GM12892 (cell line): ENCODE measurements at places on chromosomes 6 and 20.

GRCh38 chr20:57573242-57573641 lies 12.3 kb downstream of the PCK1 start:
- no peak for DNase-seq

DNA sequence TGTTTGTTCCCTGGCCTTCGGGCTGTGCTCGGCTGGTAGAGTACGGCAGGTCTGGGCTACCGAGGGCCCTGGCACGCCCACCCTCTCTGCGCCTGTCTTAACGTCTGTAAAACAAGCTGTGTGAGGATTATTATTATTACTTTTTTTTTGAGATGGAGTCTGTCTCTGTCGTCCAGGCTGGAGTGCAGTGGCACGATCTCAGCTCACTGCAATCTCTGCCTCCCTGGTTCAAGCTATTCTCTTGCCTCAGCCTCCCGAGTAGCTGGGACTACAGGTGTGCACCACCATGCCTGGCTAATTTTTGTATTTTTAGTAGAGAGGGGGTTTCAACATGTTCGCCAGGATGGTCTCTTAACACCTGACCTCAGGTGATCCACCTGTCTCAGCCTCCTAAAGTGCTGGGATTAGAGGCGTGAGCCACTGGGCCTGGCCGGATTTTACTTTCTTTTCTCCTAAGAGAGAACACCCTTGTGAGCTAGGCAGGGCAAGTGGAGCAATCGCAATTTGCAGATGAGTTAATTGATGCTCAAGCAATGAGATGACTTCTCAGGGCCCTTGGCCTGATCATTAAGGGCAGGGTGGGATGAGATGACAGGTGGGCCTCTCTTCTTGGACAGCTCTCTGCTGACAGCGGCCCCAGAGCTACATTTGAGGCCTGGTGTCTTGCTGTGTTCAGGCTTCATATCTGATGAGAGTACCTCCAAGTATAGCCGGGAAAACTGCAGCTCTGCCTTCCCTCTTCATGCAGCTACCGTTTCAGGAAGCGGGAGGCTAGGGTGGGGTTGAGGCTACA lies 859 bp upstream of the SMIM29 start:
- no peak for DNase-seq

GRCh38 chr20:59736366-59736765 lies 132.0 kb downstream of the PHACTR3 start:
- DNase-seq: no peak

DNA sequence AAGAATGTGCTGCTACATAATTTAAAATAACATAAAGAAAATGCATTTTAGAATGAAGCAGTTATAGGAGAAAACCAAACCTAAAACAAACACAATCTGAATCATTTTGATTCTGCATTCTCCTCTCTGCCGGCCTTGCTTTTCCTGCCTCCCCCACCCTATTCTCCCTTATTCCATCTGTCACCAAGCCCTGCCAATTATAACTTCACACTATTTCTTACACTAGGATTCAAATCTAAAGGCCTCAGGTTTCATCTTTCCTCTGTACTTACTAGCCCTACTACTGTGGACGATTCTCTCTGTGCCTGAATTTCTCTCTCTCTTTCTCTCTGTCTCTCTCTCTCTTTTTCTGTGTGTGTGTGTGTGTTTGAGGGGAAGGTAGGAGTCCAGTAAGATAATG lies 18.7 kb upstream of the PRIM2 start:
- DNase-seq: no peak

DNA sequence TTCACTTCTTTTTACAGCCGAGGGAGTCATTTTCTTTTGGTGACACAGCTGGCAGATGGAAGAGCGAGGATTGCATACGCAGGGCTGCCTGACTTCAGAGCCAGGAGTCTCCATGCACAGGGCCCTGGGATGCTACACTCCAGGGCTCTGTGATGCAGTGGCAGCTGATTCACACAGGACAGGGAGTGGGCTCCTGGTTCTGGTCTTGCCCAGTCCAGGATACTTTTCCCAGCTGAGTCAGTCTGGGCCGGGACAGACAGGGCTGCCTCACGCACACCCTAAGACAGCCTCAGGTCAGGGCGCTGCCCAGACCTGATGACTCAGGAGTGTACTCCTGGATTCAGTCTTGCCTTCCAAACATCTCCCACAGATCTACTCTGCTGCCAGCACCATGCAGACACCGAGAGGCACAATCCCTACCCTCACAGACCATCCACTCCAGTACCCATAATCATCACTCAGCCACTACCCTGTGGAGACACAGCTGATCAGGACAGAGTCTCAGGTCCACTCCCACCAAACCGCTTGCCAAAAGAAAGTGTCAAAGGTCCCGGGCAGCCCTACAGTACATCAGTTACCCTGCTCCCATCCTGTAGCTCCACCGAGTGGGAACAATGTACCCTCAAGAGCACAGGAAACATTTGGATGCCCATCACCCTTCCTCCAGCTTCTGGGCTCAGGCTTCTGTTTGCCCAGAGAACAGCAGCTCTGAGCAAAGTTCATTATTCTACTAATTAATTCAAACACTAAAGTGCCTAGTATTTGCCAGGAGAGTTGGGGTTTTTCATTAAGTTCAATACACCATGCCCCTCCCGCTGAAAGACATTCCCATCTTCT lies 11.5 kb downstream of the SDC4 start:
- DNase-seq: no peak

DNA sequence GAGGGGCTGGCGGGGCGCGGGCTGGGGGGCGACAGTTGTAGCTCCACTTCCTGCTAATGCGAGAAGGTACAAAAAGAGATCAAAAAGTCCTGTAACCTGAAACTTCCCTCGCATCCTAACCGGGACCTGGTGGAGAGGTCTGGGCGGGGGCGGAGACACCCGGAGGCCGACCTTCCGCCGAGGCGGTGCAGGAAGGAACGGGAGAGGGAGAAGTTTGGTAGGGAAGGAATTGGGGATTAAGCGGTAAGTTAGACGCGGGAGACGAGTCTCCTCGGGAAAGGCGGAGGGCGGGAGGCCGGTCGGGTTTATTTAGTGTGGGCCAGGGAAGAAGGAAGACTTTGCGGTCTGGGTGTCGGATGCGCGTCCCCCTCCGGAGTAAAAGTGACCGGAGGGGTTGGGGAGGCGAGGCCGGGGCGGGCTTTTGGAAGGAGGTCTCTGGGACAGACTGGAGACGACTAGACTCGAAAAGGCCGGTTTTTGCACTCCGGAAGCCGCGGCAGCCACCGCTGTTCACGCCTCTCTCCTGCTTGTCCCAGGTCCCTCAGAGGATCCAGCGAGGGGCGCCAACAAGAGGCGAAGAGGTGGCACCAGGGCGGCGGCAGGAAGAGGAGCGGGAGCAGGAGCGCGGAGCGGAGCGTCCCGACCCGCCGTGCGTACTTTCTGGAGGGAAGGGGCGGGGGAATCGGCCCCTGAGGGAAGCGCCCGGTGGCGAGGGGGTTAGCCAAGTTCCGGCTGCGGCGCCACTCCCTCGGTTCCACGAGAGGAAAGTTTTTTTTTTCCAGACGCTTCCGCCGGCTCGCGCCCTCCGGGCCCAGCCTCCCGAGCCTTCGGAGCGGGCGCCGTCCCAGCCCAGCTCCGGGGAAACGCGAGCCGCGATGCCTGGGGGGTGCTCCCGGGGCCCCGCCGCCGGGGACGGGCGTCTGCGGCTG lies 734 bp downstream of the TPBG start:
- DNase-seq: peak; percentile 13

- no peak for DNase-seq
These were observed 91.3 kb upstream of the HEY2 start for GRCh38 chr6:125658136-125658535.

GRCh38 chr6:139595183-139595582 lies 220.7 kb upstream of the CITED2 start:
- DNase-seq: no peak

DNA sequence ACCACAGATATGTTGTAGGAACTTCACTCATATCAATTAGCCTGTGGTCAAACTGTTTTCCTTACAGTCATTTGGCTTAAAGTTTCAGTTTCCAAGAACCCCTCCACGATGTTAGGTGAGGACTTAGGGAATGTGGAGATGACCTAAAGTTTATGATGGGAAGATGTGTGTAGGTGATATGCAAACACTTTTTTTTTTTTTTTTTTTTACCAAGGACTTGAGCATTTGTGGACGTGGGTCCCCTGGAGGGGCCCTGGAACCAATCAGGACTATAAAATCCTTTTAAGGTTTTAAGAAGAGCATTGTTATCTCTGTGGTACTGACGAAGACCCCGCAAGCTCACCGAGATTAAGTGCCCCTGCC lies 478 bp upstream of the MTHFD1L start:
- DNase-seq: no peak

GRCh38 chr20:52943185-52943841 lies 28.8 kb upstream of the TSHZ2 start:
- DNase-seq: no peak

DNA sequence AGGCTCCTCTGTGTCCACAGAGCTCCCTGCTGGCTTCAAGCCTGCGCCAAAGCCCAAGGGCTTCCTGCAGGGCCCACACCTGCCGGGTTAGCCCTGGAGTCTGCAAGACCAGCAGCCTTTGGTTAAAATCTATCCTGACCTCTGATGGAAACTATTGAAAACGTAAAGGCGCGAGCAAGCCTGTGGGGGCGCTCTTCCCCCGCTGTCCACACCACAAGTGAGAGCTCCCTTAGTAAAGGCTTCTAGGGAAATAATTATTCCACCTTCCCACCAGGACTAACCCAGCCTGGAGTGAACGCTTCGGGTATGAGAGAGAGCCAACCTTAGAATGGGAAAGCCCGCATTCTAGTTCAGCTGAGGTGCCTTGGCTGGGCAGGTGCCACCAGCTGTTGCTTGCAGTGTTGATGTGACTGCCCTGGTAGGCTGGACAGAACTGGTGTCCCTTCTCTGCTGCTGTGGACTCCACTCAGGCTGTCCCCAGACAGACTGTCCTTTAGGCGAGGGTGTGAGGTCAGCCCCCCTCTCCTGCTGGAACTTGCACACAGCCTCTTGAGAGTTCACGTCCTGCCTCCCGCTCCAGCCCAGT lies 68.7 kb downstream of the SYTL3 start:
- no peak for DNase-seq

DNA sequence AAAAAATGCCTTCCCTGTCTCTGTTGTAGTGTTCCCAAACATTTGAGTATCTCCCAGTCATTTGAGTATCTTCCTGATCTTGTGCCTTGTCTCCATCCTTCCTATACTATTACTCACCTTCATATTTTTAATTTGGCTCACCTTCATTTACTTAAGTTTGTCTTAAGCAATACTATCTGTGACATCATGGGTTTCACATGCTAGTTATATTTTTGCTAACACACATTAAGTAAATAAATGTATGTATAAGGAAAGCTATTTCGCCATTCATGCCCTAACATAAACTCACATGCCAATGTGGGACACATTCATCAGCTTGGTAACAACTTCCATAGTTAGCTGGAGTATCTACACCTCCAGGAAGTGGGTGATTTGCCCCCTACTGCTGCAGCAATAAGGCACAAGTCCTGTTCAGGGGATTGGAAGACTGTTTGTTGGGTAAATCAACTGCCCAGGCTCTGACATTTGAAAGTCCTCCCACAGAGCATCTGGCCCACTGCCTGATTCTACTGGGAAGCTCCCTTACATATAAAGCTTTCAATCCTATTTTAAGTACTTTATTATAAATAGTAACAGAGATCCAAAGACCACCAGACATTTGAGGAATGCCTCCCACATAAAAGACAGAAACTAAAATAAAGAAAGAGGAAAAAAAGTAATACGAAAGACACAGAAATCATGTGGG lies 132.3 kb downstream of the ISM1 start:
- DNase-seq: no peak

- DNase-seq: no peak
These were observed 496.2 kb upstream of the SULF2 start for GRCh38 chr20:48281501-48281900.

GRCh38 chr6:169702840-169703246 lies 917 bp downstream of the C6orf120 start:
- peak; percentile 22 for DNase-seq

GRCh38 chr6:88605271-88605670 lies 358.1 kb downstream of the RNGTT start:
- DNase-seq: no peak

GRCh38 chr20:35992713-35993335 lies 24.4 kb downstream of the CNBD2 start:
- DNase-seq: peak; percentile 53

DNA sequence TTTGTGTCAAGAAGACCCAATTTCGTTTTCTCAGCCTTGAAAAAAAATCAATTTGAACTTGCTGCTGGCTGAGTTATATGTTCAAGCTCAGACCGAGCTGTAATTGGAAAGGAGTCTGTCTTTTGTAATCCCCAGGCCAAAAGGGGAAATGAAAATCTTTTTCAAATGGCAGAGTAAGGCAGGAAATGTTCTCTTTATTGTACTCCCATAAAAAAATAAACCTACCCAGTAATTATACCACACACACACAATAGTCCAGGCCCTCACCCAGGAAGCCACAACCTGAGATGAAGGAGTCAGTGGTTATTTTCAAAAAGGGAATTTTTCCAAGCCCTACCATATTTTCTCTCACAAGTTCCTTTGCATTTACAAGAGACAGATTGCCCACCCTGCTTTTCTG lies 45.3 kb downstream of the CLIC5 start:
- DNase-seq: no peak

GRCh38 chr6:149751239-149751638 lies 1.7 kb downstream of the PCMT1 start:
- no peak for DNase-seq

DNA sequence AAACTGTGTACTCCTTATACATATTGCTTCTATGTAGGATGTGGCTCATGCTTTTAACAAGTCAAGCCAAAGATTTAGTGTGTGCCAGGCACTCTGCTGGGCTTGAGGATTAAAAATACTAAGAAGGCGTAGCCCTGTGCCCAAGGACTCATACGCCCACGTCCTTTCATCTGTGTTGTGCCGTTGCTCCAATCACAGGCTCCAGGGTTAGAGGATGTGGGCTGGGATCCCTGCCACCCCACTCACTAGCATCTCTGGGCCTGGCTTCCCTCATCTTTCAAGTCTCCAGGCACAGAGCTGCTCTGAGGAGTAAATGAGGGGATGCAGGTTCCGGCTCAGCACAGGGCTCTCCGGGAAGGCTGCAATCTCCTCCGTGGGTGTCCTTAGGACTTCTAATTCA lies 214.2 kb downstream of the SYNDIG1 start:
- no peak for DNase-seq

DNA sequence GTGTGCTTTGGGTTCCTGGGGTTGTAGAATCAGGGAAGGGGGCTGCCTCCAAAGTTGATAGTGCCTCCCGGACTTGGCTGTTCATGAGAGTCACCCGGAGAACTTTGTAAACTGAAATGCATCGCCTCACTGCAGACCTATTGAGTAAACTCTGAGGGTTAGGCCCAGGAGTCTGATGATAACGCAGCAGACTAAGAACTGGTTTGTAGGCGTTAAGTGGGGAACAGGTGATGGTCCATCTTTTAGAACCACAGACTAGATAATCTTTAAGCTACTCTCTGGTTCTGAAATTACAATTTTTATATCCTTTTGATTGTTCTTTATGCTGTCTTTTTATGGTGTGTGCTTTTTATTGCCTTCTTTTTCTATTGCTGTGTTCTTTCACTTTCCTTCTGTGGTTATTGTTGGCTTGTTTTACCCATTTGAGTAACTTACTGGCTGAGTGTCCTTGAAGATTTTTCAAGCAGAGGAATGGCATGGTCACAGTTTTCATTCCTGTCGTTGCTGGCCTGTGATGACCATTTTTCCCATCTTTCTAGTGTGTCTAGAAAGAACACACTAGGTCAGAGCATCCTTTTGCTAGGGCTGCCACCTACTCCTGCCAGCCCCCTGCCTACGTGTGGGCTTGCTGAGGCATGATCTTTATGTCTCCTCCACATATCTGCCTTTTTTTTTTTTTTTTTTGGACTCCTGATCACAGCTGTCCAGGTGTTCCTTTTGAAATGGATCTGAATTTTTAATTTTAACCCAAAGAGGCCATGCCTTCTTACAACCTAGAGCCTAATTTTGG lies 30.9 kb downstream of the LRRC1 start:
- no peak for DNase-seq

- no peak for DNase-seq
These were observed at the start of gene CDH4 for GRCh38 chr20:61251529-61252393. Gene CDH4 (plus strand): TSS chr20:61252261.
